ENCODE measurements at places on chromosomes 13 and 19.
A peak's percentile ranks its signal among the peaks of the same experiment; 100 is the strongest.

- peak; percentile 37 for DNase-seq
Measured at GRCh38 chr19:55341171-55341588, 1.5 kb downstream of the KMT5C start.

DNA sequence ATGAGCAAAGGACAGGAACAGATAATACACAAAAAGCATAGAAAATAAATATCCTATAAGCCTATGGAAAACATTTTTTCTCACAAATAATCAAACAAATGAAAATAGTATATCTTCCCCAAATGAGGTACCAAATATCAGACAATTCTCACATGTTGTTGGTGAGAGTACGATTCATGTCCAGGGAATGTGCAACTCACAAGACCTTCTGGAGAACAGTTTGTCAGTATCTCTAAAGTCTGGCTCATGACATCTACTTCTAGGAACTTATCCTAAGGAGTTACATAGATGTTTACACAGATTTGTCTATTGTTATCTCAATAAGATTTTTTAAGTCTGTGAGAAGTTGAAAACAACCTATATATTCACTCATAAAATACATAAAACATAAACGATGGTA is 80.3 kb upstream of the ARHGEF7 start:
- no peak for DNase-seq

DNA sequence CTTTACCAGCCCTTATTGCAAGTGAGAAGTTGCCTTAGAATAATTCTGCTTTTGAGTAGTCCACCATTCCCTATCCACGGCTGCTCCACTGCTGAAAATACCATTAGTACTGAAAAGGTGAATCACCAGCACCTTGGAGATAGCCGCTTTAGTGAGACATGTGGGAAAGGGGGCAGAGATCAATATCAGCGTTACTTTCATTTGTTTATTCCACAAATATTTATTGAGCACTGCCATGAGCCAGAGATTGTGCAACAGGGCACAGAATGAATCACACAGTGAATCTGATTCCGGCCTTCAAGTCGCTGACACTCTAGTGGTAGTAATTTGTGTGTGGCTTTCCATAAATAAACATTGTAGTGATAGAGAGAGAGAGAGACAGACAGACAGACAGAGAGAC is 31.5 kb upstream of the MYO16 start:
- no peak for DNase-seq

- no peak for DNase-seq
Measured at GRCh38 chr13:98947925-98948324, 29.9 kb downstream of the DOCK9 start.

DNA sequence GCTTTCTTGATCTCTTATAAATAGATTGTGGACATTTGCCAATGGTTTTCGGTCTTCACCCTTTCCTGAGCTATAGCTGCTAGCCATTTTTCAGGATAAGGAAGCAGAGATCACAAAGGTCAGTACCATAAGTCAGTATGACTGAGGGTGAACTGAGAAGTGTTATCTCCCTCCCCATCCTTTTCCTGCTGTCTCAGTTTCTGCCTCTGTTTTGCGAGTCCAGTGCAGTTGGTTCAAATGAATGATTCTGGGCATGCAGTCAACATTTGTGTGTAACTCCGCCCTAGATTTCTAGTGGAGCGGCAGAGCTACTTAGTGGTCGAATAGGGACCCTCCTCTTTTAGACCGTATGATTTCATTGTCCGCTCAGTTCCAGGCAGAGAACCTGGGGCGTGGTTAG is 460.8 kb upstream of the ARGLU1 start:
- no peak for DNase-seq

- DNase-seq: peak; percentile 73
Measured at GRCh38 chr19:16417660-16418596, 53.8 kb downstream of the EPS15L1 start.

GRCh38 chr19:50488389-50489194 is 11.9 kb upstream of the GARIN5A start:
- no peak for DNase-seq

- no peak for DNase-seq
Measured at GRCh38 chr19:17358395-17358794, 18.7 kb downstream of the PLVAP start.

- no peak for DNase-seq
Measured at GRCh38 chr13:33057019-33057780, 41.0 kb downstream of the KL start.

DNA sequence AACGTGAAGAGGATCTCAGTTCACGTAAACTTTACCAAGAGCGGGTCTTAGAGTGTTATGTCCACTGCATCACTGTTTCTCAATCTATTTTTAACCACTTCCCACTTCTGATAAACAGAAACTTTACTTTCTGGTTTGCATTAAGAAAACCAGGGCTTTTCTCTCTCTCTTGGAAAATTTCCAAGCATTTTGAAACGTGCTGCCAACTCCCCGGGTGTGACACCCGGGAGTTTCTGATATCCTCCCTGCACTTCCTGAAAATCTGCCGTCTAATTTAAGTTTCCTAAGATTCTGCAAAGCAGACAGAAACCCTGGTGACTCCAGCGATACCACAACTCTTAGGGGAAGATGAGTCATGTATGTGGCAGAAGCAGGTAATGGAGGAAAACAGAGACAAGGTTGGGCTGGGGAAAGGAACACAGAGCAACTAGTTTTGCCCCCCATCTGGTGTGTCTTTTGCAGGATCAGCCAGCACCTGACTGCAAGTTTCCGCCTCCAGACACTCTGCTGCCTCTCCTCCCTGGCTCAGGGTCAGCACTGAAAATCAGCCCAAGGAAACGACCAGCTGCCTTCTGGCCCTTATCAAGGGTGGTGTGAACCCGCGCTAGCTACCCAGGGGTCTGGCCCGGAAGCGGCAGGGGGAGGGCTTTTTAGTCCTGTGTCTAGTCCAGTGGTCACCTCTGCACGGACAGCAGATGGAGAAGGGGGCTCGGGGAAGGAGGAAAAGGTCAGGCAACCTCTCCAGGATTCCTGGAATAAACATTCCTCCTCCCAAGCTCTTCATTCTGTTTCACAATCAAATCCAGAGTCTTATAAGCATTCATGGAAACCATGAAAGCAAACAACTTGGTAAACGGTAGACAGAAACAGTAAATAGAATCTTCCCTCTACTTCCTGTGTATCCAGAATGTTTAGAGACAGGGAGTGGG is 11.3 kb upstream of the FFAR2 start:
- DNase-seq: no peak

DNA sequence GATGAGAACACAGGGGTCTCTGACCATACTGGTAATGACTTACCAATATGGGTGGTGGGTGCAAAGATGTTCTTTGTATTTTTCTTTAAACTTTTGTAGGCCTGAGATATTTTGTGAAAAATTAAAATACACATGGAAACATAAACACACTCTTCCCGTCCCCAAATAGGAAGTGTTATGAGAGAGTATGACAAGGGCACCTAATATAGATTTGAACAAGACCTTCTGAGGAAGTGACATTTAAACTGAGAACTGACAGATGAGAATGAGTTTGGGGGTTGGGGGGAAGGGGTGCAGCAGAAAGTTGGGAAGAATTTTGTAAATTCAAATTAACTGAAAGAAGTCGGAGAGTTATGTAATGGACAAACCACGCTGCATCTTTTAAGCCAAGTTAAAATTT is 224.2 kb downstream of the RGCC start:
- DNase-seq: no peak

DNA sequence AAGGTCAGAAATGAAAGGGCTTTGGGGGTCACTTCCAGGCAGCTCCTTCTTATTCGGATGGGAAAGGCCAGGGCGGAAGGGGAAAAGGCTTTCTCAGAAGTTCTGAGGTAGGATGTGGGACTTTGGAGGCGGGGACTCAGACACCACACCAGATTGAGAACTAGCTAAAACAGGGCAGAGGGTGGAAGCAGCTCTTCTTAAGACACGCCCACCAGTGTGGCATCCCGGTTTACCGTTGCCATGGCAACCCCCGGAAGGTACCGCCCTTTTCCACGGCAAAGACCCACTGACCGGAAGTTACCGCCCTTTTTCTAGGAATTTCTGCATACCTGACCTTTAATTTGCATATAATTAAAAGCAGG is 3.8 kb upstream of the LILRA5 start:
- no peak for DNase-seq

- no peak for DNase-seq
Measured at GRCh38 chr13:75455962-75456361, 26.0 kb downstream of the TBC1D4 start.

DNA sequence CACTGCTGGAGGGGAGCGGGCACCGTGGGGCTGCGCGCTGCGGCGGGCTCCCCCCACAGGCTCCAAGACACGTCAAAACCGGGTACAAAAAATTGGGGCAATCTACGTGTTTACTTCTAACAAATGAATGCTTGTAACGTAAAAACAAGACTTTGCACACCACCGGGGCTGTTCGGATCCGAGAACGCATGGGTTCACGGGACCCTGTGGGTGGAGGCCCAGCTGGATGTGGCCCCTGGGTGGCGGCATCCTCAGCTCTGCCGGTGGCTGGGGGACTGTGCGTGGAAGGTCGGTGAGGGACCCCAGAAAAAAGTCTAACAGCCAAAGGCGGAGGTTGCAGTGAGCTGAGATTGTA is 10.3 kb upstream of the SLC7A10 start:
- no peak for DNase-seq

GRCh38 chr19:4199699-4200293 is 17.3 kb downstream of the ANKRD24 start:
- no peak for DNase-seq

DNA sequence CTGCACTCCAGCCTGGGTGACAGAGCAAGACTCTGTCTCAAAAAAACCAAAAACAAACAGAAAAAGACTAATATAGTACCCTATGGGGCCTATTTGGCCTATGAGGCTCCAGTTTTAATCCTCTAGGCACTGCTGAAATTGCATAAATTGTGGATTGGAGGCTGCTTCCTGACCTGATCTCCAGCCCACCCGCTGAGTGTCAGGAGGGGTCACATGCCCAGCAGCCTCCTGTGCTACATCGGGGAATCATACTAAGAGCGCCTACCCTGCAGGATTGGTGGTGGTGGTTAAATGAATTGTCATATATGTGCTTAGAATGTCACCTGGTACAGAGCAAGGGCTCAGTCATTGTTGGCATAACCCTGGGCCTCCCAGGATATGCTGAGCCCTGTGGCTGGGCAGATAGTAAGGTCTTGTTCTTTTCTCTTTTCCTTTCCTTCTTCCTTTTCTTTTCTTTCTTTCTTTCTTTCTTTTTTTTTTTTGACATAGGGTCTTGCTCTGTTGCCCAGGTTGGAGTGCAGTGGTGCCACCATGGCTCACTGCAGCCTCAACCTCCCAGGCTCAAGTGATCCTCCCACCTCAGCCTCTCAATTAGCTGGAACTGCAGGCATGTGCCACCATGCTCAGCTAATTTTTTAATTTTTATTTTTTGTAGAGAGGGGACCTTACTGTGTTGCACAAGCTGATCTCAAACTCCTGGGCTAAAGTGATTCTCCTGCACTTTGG is 31.3 kb downstream of the LTBP4 start:
- no peak for DNase-seq

- DNase-seq: no peak
Measured at GRCh38 chr13:43132911-43133310, 109.5 kb downstream of the DNAJC15 start.

- DNase-seq: no peak
Measured at GRCh38 chr13:43895940-43896339, 16.2 kb downstream of the LACC1 start.

- no peak for DNase-seq
Measured at GRCh38 chr13:50644081-50644871, 199.2 kb downstream of the DLEU7 start.

DNA sequence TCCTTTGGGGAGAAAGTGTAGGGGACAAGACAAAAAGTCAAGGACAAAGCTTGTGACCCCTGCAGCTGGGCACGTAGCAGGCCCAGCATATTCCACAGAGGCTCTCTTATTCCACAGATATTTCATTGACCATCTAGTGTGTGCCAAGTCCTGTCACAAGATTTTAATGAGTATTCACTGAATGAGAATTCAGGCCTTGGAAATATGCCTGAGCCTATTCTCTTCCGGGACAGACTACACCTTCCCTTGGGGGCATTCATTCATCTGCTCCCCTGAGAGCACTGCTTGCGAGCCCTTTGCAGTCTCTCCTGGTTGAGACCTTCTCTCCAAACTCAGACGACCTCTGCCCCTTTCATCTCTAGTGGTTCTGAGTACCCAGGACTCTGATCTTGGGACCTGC is 25.5 kb downstream of the ERICH6B start:
- no peak for DNase-seq

GRCh38 chr13:38752686-38753085 is 65.8 kb downstream of the FREM2 start:
- no peak for DNase-seq

GRCh38 chr19:17260842-17261325 is 3.7 kb downstream of the USHBP1 start:
- DNase-seq: peak; percentile 90

DNA sequence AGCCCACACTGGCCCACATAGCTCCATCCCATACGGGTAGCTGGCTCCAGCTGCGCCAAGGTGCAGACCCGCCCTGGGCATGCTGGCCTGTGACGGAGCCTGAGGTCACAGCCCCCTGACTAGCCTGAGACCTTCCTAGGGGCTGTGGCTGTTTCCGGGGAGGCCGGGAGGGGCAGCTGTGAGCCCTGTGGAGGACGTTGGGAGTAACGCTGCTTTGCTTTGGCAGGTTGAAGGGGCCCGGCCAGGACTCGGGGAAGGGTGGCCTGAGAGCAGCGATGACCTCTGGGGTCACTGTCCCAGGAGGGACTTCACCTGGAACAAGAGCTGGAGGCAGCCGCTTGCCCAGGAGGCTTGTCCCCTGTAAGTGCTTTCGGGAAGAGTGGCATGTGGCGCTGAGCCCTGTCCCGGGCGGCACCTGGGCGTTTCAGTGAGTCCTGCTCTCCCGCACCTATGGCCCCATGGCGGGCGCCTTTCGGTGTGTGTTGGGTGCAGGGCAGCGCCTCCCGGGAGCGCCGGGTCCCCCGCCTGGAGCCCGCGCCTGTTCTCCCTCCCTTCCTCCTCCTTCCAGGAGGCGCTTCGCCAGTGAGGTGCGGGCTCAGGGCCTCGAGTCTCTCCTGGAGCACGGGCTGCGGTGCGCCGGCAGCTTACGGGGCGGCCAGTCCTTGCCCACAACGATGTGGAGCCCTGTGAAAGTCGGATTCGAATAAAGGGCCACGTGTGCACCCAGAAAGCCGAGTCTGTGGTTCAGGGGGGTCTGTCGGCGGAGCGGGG is 1.1 kb upstream of the FAM174C start:
- no peak for DNase-seq

GRCh38 chr19:9165261-9165660 is 13.5 kb upstream of the OR7D2 start:
- DNase-seq: no peak

- DNase-seq: no peak
Measured at GRCh38 chr19:54309811-54310210, 3.2 kb downstream of the LILRA5 start.

DNA sequence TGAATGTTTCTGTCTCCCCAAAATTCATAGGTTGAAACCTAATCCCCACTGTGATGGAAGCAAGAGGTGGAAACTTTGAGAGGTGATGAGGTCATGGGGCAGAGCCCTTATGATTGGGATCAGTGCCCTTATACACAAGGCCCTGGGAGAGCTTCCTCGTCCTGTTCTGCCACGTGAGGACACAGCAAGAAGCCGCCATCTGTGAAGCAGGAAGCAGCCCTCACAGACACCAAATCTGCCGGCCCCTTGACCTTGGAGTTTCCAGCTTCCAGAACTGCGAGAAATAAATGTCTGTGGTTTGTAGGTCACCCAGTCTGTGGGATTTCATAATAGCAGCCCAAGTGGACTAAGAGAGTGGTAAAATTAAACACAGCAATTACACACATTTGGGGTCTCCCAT is 737.4 kb downstream of the UQCRFS1 start:
- no peak for DNase-seq

GRCh38 chr19:4687396-4687795 is 17.3 kb upstream of the MYDGF start:
- DNase-seq: no peak
